EL (cell line): ENCODE measurements at places on chromosomes 16 and 17.

DNA sequence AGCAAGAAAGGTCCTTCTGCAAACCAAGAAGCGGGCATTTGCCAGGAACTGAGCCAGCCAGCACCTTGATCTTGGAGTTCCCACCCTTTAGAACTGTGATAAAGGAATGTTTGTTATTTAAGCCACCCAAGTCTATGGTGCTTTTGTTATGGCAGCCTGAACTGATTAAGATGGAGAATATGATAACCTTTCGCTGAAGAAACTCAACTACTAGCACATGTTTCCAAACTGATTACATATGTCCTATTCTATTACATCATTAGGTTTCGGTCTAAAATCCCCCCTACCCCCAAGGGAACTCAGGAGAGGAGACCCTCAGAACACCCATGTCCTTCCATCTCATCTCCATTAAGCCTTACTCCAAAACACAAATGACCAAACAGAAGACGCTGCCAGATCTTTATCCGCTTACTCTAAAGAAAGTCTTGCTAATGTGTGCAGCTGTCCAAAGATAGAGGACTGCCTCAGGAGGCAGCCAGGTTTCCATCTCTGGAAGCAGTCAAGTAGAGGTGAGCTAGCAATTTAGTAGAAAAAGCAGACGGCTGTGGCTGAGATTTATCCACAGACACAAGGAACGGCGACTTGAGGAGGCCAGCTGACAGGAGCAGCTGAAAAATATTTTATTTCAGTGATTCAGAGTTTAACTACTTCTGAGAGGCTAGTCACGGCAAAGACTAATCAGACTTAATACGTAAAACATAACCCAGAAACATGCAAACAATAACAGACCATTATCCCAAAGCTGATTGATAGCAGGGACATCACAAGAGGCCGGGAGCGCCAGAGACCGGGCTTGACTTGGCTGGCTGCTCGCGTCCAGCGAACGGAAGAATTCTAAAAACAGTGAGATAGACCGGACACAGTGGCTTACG is 611.4 kb upstream of the CDH5 start:
- DNase-seq = peak; percentile 6

DNA sequence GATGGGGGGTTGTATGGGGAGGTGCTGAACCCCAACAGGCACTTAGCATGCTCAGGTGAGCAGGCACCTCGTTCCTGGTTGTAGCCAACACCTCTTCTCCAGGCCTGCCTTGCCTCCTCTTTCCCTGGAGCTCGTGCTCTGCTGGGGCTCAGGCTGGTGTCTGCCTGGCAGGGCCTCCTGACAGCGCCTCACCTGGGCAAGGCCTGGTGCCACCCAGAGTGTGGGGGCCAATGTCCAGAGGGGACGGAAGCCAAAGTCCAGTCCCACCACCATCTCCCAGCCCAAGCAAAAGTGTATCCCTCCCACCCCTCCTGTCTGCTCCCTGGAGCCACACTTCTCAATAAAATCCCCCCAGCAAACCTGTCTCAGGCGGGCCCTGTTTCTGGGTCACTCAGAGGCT is 304.2 kb upstream of the TNRC6C start:
- DNase-seq = no peak

GRCh38 chr17:60098578-60098977 is 19.9 kb upstream of the HEATR6 start:
- DNase-seq = no peak

DNA sequence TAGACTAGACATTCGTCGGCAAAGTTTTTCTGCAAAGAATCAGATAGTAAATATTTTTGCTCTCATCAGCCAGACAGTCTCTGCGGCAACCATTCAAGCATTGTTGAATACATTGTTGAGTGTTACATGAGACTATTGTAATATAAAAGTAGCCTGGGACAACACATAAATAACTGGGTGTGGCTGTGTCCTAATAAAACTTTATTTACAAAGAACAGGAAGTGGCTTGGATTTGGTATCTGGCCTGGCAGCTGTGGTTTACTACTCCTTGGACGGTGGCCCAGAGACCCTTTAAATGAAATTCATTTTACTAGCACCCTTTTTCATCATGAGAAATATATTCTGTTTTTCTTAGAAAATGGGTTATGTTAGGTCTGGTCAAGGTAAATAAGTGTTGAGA is 297.2 kb downstream of the WWOX start:
- DNase-seq = no peak

- DNase-seq = no peak
Measured at GRCh38 chr17:75231071-75231470, 25.6 kb downstream of the NUP85 start.

DNA sequence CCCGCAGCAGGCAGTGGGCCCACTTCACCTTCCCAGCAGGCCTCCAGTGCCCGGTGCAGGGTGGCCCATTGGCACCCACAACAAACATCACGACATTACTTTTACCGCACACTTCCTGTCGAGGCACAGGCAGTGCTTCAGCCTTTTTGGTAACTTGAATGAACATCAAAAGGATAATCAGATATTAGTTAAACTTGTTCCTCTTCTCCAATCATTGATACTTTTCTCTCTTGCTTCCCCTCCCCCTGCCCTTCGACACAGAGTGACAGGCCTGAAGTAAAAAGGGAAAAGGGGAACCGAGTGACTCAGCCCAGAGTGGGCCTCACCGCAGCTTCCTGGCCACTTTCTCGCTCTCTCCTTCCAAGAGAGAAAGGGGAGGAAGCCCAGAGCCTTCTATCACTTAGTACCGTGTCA is 507.0 kb downstream of the MAF start:
- no peak for DNase-seq

DNA sequence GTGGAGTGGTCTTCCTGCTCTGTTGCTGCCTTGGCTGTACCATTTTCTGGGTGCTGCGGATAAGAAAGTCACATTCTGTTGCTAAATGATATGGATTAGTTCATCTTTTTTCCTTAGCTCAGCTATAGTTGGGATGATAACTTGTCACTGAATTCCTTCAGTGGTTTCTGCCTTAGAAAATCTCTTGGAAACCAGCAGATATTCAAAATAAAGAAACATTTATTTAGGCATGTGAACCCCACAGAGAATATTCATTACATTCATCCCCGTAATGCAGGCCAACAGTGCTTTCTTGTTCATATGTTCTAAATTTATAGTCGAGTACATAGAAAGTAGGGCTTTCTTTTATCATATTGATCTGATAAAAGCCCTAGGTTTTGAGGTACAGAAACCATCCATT is 151.3 kb downstream of the CYB561 start:
- DNase-seq = no peak

GRCh38 chr16:25264597-25264996 is 7.0 kb upstream of the ZKSCAN2 start:
- no peak for DNase-seq

GRCh38 chr17:54983260-54983659 is 14.7 kb downstream of the STXBP4 start:
- DNase-seq = no peak

DNA sequence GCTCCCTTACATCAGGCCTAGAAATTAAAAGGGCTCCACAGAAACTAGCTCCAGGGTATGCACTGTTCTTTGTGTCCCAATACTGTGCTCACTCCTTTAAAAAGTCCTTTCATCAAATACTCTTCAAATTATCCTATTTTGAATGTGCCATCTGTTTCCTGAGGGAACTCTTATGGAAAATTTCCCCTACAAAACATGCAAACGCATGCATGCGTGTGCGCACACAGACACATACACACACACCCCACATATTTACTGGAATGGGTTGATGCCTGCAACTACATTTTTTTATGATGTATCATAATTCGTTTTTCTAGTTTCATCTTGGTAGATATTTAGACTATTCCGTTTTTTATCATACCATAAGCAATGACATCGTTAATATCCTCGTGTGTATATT is 351.2 kb upstream of the KIF2B start:
- DNase-seq = no peak

- no peak for DNase-seq
Measured at GRCh38 chr16:30136971-30137605, 14.1 kb upstream of the MAPK3 start.

GRCh38 chr16:3256866-3257465 is 533 bp upstream of the MEFV start:
- peak; percentile 52 for DNase-seq

DNA sequence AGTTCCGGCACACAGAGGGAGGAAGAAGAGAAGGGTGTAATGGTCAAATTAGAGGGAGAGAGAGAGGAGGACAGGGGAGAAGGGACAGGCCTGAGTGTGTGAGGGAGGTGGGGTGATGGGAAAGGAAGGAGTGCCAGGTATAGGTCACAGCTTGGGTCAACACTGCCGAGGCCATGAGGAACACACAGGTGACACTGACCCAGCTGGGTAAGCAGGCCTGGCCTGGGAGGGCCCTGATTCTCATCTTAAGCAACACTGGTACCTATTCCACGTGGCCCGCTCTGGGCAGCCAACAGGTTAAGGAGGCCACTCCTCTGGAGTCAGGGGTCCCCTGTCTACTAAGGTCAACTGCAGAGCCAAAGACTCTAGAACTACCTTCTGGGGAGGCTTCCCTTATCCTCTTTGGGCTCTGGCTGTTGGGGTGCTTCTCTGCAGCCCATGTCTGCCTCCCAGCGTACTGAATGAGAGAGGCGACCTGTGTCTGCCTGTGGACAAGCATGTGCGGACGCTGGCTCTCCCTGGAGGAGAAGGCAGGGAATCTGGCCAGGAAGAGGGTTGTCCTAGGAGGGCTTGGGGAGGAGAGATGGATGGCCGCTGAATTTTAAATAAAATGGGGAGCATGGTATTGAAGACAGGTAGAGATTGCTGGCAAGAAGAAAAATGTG is 57.6 kb downstream of the RGS9 start:
- DNase-seq = no peak

GRCh38 chr17:50257676-50258224 is 16.5 kb upstream of the TMEM92 start:
- DNase-seq = no peak

DNA sequence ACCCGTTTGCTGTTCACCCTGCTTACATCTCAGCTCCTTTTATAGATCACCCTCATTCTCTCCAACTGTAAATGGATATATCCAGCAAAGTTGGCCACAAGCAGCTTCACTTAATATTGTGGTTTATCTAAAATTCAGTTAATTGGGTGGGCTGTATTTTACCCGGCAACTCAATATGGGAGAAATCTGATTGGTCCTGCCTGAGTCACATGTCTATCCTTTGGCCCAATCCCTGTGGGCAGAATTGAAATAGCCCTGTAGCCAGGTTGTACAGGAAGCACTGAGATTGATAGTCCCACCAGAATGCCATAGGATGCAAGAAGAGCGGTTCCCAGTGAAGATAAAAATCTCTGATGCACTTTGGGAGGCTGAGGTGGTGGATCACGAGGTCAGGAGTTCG is 73.2 kb downstream of the AIPL1 start:
- DNase-seq = peak; percentile 15

GRCh38 chr17:64622931-64623654 is 39.0 kb downstream of the SMURF2 start:
- DNase-seq = peak; percentile 92

GRCh38 chr16:1102921-1103635 is 7.0 kb upstream of the C1QTNF8 start:
- DNase-seq = peak; percentile 28

GRCh38 chr16:12440228-12440530 is 363.5 kb downstream of the CPPED1 start:
- DNase-seq = no peak

GRCh38 chr16:57529391-57530103 is 6.8 kb downstream of the CCDC102A start:
- no peak for DNase-seq

- DNase-seq = peak; percentile 44
Measured at GRCh38 chr16:64089697-64090096, 1032.2 kb downstream of the CDH11 start.

- no peak for DNase-seq
Measured at GRCh38 chr16:49282690-49283375, 1.2 kb upstream of the CBLN1 start.

DNA sequence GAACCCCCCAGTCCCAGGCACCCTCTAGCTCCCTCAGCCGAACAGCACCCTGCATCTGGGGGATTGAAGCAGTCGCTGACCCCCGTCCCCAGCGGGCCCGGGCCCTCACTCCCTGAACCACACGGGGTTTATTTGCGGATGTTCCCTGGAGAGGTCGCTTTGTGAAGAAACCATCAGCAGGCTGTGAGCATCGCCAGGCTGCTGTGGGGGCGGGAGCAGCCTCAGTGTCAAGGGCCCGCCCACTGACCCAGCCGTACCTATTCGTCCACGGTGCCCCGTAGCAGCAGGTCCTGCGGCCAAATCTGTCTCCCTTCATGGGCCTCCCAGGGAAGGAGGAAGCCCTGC is 6.4 kb upstream of the RAB40C start:
- no peak for DNase-seq

- DNase-seq = no peak
Measured at GRCh38 chr16:83577078-83577745, 230.6 kb upstream of the HSBP1 start.

DNA sequence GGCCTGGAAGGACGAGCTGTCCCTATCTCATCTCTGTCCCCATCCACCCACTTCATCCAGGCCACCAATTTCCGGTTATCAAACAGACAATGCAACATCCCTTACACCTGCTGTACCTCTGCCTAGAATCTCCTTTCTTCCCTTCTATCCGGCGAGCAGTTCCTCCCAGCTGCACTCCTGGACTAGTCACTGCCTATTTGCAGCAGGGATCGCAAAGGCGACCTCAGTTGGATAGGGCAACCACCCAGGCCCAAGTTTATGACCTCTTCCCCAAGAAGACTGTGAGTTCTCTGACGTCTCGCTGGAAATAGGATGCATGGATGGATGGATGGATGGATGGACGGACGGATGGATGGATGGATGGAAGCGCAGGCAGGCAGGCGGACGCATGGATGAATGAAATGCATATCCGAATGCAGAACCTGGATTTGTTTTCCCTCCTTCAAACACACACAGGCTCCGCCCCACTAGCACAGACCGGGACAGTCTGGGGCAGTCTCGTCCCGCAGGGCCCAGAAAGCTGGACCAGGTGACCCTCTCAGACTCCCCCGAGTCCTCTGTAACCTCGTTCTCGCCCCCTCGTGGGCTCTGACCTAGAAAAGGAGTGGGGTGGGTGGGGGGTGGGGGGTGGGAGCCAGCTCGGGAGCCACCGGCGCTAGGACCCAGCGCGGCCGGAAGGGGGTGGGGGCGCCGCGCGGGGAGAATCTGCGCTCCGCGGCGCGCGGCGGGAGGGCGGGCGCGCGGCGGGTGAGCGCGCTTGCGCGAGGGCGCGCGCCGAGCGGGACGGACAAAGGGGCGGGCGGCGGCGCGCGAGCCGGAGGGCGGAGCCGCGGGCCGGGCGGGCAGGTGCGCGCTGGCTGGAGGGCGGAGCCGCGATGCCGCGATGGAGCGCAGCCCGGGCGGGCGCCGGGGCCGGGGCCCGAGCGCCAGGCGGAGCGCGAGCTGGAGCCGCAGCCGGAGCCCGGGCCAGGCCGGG is at the start of gene SBK1:
SBK1 (plus strand) TSS at position 875 of the 976 bp plus-strand sequence. CDS start 24,867 bp downstream, outside the sequence.
- peak; percentile 71 for DNase-seq

DNA sequence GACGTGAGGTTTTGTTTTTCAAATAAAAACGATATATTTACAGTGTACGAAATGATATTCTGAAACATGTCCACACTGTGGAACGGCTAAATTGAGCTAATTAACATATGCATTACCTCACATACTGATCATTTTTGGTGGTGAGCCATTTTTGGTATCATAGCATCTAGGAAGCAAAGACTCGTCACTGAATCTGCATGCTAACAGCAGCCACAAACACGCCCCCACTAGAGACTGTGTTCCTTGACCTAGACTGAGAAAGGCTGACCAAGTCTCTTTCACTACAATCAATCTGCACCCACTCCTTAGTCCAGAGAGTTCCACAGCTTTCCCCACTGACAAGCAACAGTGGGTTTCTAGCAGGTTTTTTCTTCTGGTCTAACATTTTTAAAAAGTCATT is 29.5 kb downstream of the NPLOC4 start:
- DNase-seq = peak; percentile 44

- peak; percentile 79 for DNase-seq
Measured at GRCh38 chr16:73228649-73229048, 180.7 kb upstream of the ZFHX3 start.

GRCh38 chr17:36459601-36460000 is 26.9 kb upstream of the ZNHIT3 start:
- no peak for DNase-seq
